ENCODE measurements at places on chromosomes 4 and X.
A peak's percentile ranks its signal among the peaks of the same experiment; 100 is the strongest.

- DNase-seq = no peak
Observed at GRCh38 chr4:157888281-157888680, 284.5 kb downstream of the GASK1B start.

GRCh38 chr4:8254076-8254475 lies 15.5 kb upstream of the HTRA3 start:
- DNase-seq = no peak

DNA sequence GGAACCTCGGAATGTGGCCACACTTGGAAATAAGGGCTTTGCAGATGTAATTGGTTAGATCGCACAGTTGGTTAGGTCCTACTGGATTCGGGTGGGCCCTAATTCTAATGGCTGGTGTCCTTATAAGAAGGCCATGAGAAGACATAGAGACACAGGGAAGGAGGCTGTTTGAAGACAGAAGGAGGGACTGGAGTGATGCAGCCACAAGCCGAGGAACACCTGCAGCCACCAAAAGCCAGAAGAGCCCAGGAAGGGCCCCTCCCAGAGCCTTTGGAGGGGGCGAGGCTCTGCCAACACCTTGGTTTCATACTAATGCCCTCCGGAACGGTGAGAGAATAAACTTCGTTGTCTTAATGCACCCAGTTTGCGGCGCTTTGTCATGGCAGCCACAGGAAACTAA lies 47.0 kb downstream of the EVC start:
- DNase-seq = no peak

DNA sequence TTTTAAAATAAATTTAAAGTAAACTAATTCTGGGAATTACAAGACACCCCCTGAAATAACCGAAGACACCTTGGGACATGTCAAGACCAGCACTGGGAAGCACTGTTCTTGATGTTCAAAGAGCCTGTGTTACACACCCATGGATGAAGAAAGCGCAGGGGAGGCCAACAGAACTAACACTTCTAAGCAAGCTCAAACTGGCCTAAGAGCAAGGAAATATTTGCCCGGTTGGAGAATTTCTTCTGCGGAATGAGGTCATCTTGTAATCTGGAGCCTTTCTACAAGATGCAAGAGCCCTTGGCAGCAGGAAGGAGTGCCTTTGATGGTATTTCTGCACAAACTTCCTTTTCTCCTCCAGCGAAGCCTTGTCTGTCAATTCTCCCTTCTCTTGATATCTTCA lies 9.3 kb upstream of the EFHC2 start:
- no peak for DNase-seq

- no peak for DNase-seq
Observed at GRCh38 chr4:57078685-57079521, 31.3 kb downstream of the IGFBP7 start.

GRCh38 chr4:183814461-183814860 lies 90.6 kb upstream of the STOX2 start:
- no peak for DNase-seq

DNA sequence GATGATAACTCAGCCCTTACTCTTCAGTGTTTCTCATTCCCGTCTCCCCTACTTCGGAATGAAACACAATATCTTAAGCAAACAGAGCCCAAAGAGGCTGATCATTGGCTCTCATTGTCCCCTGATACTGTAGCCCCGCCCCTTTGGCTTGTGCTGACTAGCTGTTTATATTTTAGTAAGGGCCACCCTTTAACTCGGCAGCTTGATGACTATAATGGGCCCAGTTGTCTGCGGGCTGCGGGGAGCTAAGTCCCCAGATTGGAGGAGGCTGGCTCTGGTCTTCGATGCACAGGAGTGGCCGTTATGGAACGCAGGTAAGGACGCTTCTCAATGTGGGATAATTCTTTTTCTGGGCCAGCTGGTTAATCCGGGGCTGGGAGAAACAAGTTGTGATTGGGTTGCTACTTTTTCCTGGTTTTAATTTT lies at the start of gene TRIM2:
TRIM2 (plus strand) TSS at position 197 of the 425 bp plus-strand sequence; CDS start at position 285, 88 bp downstream.
- DNase-seq = peak; percentile 70

DNA sequence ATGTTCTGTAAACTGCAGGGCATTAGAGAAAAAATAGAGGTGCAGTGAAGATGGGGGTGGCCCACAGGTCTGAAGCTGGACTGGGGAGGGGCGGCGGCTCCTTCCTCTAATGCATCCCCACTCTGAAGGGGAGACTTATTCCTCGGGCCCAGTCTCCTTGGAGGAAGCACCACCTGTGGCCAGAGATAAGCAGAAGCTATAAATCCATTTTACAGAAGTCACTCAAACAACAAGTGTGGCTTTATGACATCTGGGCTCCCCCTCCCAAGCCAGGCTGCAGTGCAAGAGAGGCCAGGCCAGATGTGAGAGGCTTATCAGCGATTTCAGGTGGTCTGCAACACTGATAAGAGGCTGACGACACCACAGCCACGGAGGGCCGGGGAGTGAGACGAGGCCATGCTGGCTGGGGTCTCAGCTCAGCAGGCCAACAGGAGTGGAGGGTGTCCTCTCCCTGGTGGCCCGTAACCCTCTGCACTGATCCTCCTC lies 15.8 kb downstream of the CYTL1 start:
- no peak for DNase-seq

DNA sequence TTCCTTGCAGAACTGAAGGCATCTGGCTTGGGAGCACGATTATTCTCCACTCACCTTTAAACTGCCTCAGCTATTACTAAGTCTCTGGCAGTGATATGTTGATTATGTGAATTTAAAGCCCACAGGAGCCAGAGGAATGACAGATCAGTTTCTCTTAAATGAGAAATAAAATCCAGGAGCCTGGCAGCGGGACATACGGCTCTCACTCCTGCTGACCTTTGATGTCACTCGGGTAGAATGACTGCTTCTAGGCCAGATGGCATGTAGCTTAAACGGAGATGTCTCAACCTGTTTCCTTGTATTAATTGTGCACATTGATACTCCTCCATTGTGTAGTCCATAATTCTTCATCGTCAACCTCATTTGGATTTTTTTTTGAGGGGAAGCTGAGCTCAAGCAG lies 4.0 kb upstream of the CBLL2 start:
- no peak for DNase-seq

DNA sequence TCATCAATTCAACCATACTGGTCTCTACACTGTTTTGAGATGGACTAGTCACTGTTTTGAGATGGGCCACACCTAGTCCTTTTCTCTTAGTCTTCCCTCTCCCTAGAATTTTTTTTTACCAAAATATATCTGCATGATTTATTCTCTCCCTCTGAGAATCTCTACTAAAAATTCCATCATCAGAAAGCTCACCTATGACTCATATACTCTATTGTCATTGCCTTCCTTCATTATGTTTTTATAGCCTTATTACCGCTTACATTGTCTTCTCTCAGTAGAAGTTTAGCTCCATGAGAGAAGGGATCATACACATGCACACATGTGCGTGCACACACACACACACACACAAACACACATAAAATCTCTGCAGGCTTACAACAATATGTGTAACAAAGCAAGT lies 303.6 kb downstream of the PCDH10 start:
- DNase-seq = no peak

GRCh38 chr4:153466949-153467896 lies 1.1 kb downstream of the TMEM131L start:
- DNase-seq = no peak

GRCh38 chrX:151398346-151398745 lies 1.3 kb downstream of the VMA21 start:
- no peak for DNase-seq

DNA sequence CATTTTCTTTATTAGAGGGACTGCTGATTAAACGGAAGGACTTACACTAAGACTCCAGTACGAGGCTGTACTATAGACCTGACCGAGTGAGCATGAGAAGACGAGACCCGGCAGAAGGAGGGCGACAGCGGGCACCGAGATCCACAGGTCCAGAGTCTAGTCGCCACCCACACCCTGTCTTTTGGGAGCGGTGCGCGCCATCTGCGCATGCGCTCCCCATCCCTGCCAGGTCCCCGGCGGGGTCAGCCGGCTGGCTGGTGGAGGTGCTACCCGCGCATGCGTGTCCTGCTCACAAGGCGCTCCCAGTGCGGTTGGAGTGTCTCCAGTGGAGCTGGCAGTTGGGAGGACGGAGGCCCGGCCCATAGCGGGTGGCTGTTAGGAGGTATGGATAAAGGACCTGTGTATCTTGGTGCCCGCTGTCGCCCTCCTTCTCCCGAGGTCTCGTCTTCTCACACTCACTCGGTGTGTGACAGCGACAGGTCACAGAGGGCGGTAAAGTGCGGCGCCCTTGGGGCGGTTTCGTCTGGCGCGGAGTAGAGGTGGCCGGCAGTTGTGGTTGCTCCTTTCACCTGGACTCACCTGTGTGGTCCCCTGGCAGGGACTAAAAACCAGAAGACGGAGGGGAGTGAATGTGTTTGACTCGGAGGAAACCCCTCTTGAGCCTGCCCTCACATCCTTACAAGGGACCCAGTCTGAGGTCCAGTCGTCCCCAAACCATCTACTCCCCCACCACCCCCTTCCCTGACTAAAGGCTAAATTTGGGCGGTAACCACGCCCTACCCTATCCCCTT lies 7.6 kb upstream of the HSD17B10 start:
- DNase-seq = peak; percentile 68

DNA sequence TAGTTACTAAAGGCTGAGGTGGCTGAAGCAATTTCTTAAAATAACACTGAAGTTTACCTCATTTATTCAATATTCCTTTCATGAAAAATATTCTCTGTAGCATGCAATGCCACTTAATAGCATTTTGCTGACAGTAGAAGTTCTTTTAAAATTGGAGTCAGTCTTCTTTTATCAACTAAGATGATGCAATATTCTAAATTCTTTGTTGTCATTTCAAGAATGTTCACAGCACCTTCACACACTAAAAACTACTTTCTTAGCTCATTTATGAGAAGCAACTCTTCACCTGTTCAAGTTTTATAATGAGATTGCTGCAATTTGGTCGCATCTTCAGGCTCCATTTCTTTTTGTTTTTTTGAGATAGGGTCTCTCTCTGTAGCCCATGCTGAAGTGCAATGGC lies 48.8 kb downstream of the ANAPC10 start:
- no peak for DNase-seq

DNA sequence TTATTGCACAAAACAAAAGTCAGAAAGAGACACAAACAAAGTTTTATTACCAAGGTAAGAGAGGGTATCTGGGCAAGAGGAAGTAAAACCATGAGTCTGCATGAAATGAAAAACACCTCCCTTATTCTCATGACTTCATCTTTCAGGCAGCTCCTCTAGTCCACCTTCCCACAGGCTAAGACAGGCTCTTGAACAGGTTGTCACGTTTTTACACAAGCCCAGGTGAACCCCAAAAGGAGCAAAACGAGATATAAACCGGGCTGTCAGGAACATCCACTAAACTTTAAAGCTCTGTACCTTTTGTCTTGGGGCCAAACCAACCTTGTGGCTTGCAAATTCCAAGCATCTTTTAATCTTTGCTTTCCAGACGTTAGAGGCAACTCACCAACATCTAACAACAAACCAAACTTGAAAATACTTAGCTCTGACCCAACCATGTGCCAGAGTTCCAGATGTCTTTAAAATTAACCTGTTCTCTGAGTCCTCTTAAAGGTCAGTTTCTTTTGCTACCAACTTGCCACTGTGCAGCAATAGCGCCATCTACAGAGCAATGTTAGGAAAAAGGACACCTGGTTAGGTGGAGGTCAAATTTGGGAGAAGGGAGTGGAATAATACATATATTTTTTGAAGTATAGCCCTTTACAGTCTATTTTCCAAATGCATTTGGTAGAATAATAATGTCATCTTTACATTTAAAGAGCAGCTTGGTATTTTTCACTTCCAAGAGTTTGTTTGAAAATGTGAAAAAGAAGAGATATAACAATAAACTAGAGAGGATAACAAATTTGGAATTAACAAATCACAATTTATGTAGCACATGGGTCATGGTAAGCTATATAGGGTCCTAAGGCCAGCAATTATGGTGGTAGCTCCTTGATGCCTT lies 73.1 kb downstream of the QRFPR start:
- DNase-seq = peak; percentile 56

DNA sequence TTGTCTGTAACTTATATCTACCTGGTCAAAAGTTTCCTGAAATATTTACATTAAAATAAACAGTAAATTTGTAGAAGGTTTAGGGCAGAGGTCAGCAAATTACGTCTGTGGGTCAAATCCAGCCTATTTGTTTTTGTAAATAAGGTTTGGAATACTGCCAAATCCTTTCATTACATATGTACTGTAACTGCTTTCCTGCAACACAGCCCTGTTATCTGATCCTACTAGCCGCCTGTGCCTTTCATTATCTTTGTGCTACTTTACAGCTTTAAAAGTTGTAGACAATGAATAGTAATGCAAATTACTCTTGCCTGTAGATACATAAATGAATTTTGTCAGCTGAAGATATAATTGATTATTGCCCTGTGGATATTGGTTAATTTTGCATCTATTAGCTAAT lies 369.6 kb upstream of the SLC7A11 start:
- DNase-seq = no peak

DNA sequence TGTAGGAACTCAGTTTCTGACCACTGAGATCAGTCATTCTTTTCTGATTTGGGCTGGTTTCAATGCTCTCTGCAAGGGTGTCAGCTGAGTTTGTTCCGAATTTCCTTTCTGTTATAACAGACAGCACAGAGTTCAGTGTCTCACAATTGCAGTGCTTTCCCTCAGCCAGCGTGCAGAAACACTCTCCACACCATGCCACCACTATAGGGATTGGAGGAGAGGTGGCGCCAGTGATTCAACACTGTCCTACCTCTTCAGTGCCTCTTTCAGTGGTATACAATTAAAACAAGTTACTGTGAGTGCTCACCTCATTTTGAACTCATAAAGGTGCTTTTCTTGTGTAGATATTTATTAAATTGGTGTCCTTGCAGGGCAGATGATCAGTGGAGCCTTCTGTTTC lies 413.2 kb upstream of the CXorf51B start:
- DNase-seq = no peak

DNA sequence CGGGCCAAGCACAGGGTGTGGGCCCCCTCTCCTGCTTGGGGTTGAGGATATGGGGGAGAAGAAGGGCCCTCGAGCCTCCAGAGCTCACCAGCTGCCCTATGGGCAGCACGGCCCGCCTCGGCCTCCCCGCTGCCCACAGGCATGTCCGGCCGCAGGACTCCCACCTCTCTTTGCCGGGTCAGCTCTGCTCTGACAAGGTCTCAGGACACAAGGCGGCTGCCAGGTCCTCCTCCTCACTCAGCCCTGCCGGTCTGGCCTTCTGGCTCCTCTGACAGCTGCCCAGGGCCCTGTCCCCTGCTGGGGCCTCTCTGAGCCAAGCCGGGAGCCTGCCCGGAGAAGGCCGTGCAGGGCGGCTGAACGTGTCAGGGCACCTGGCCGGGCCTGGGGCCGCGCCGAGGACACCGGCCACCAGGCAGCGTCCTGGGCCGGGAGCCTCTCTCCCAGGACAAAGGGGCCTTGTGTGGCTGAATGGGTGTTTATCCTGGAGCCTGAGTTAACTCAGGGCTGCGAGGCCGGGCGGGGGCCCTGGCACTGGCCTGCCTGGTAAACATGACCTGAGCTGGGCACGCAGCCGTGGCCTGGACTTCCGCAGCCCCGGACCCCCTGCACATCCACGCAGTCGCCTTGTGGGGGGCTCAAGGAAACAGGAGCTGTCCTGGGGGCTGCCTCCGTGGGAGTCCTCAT lies 25.7 kb downstream of the TACC3 start:
- DNase-seq = no peak

- DNase-seq = peak; percentile 74
Observed at GRCh38 chrX:119467842-119468550, at the start of gene SLC25A5. Gene SLC25A5 (plus strand): TSS chrX:119468444. CDS start chrX:119468516, 72 bp downstream.

GRCh38 chr4:78057135-78057599 lies at the start of gene FRAS1:
Gene FRAS1 (plus strand): TSS chr4:78057323. CDS start chr4:78058010, 687 bp downstream.
- peak; percentile 37 for DNase-seq

- no peak for DNase-seq
Observed at GRCh38 chrX:153485396-153486080, 9.2 kb upstream of the BGN start.
